ENCODE measurements at places on chromosomes 16 and 17. TPM values are rescaled to one million over a fixed set of nuclear protein-coding genes. Genes with fewer than 3 reads are reported as not detected.

Gene KIFC3
- 170 TPM for total RNA-seq

Gene TBC1D28
- not detected for total RNA-seq

Gene FNDC8
- not detected for total RNA-seq

Gene GPR179
- total RNA-seq, result not detected

Gene SEPTIN12
- total RNA-seq, result not detected

Gene OR4D1
- total RNA-seq, result not detected

Gene IRF8
- total RNA-seq, result 0.22 TPM

Gene SLFN11
- total RNA-seq, result 53.2 TPM
